Coronary artery (tissue), 2 donors: ENCODE measurements at places on chromosomes 7 and 10.

- DNase-seq, result no peak
Measured at GRCh38 chr10:96685306-96685705, 35.0 kb downstream of the PIK3AP1 start.

GRCh38 chr7:1169409-1170368, 9.7 kb upstream of the ZFAND2A start:
- peak; percentile 84 for DNase-seq

GRCh38 chr7:145729691-145730090, 386.9 kb upstream of the CNTNAP2 start:
- no peak for DNase-seq

GRCh38 chr7:100088621-100089457, at the start of gene COPS6:
Gene COPS6 (plus strand): TSS chr7:100088969. CDS start chr7:100088991, 22 bp downstream.
- DNase-seq, result peak; percentile 87

- no peak for DNase-seq
Measured at GRCh38 chr7:142749218-142749993, at the start of gene PRSS1. Gene PRSS1 (plus strand): TSS chr7:142749472. CDS start chr7:142749485, 13 bp downstream.

GRCh38 chr7:151276666-151277590, 28.4 kb upstream of the SMARCD3 start:
- DNase-seq, result no peak

DNA sequence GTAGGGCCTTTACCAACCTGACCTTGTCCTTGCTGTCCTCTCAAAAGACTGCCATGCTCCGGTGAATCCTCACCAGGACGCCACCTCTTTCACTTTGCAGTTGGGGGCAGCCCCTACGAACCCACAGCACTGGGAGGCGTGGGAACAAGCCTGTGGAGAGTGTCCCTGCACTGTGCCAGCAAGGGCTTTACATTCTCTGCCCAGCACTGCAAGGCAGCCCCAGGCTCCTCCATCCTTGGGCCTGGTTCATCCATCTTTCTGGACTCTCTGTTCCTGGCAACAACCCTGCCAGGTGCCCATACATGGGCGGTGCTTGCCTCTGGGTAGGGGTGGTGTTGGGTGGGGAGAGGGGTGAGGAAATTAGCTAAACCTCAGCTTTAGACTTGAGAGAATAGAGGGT, 1.4 kb downstream of the CHAT start:
- peak; percentile 50 for DNase-seq

DNA sequence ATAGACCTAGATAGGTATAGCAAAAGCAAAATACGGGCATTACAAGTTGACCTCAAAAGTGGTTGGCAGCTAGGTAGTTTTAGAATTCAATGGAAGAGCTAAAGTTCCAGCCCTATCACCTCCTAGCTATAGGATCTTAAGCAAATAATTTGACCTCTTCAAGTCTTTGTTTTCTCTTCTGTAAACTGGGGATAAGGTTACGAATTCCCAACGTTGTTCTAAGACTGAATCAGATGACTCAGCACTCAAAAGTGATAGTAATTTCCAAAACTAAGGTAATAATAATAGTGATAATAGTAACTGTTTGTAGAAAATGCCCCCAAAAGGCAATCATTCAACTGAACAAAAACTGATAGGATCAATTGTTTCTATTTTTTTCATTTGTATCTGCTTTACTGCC, 445.2 kb downstream of the KCNMA1 start:
- no peak for DNase-seq

DNA sequence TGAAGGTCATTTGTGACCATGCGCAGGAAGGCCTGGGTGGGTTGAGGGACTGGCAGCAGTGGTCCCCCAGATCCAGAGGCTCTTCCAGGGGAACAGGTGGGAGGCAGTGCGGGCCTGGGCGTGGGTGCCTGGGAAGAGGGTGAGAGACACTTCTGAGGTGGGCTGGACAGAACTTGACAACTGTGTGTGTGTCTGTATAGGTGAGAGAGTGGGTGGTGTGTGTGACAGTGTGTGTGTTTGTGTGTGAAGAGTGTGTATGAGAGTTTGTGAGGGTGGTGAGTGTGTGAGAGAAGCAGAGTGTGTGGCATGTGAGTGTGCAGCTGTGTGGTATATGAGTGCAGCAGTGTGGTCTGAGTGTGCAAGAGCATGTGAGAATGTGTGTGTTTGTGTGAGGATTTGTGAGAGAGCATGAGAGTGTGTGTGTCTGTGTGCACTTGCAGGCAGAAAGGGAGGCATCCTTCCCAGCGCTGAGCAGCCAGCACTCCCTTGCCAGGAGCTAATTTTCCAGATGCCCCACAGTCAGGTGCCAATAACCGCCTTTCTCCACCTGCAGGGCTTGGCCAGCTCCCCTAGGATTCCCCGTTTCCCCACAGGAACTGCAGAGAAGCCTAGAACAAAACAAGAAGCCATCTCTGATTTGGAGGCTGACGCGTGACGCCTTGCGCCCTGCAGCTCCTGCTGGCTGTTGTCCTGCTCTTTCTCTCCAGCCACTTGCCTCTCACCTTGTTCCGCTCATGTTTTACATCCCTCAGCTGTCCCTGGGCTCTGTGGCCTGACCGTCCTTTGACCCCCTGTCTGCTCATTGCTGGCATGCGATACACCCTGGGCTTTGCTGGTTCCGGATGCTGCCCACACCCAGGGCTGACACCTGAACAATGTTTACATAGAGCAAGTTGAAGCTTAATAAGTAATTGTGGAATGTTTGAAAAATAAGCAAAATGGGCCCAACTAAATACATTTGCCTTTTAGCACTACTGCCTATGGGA, 88.0 kb downstream of the TMEM178B start:
- DNase-seq, result no peak

- DNase-seq, result no peak
Measured at GRCh38 chr7:41156268-41156667, 546.6 kb downstream of the INHBA start.

DNA sequence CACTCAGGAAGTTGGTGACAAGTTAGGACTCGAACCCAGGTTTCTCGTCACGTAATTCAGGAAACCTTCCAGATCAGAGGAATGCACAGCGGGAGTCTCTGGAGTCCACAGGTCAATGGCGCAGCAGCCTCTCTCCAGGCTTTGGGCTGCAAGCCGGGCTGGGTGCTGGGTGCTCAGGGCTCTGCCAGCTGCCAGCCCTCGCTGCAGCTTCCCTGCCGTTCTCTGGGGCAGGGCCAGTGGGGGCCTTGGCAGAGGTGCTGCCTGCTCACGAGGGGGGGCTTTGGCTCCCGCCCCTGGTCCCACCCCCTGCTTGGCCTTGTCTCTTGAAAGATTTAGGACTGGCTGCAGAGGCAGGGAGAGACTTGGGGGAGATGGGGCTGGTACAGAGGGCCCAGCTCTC, at the start of gene TACR2:
TACR2 (minus strand) TSS at position 224 of the 400 bp plus-strand sequence. CDS start 595 bp downstream, outside the sequence.
- no peak for DNase-seq

- DNase-seq, result no peak
Measured at GRCh38 chr7:112293416-112293815, 86.9 kb downstream of the ZNF277 start.

DNA sequence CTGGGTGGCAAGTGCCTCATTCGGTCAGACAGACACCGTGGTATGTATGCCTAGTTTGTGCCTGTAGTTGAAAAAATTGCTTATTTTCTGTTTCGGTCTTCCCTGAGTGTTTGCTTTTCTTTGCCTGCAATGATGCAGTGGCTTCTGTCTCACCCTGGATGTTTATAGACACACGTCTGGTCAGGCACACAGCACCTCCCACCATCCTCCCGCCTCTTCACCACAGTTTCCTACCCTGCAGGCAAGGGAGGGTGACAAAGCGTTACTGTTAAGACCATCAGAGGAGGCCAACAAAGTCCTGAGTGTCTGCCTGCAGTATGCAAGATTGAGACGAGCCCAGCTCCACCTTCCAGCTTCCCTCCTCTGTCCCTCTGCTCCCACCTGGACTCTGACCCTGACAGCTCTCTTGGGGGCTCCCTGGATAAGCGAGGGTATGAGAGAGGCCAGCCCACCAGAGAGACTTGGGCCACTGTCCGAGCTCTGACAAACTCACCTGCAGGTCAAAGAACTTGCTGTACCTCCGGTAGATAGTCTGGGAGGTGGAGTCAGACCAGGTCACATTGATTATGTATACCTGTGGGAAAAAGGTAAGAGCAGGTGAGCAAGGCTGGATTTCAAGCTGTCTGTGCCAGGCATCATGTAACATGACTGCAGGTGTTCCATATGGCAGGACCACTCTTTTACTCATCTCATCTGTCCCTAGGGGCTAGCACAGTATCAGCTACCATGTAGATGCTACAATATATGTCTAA, 54.4 kb downstream of the SH3PXD2A start:
- no peak for DNase-seq

- DNase-seq, result no peak
Measured at GRCh38 chr7:92002720-92003119, 62.1 kb downstream of the AKAP9 start.

DNA sequence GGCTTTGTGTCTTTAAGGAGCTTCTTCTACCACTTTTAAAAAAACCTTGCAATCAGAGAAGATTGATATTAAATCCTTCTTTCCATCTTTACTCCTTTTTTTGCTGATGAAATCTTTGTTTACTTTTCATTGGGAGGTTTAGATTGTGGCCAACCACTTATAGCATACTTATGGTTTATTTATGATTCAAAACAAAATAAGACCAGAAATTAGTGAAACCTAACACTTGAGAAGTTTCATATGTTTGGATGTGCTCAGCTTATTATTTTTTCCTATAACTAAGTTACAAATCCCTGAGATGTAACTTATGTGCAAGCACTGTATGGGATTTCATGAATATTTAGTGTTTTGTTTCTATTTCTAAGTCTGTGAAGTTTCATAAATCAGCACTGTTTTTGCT, 13.5 kb upstream of the PRPS1L1 start:
- no peak for DNase-seq

- no peak for DNase-seq
Measured at GRCh38 chr7:21368317-21368716, 59.6 kb upstream of the SP4 start.

GRCh38 chr7:157018997-157019608, 8.6 kb upstream of the MNX1 start:
- no peak for DNase-seq

DNA sequence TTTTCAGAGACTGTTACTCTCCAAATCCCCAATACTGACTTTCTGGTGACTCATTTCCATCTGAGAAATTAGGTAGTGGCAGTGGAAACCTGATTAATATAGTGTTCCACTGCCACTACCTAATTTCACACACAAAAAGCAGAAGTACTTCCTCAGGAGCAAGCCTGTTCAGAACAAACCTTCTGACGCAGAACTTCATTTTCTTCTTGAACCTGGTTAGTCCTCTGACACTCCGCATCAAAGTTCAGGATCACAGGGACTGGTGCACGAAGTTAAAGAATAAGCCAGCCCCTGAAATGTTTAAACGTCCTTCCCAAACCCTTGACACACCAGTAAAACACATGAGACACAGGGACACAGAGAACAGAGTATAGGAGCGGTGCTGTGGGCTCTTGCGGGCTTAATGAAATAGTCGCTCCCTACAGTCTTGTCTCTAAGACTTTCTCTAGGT, 4.4 kb downstream of the WDR91 start:
- DNase-seq, result no peak

DNA sequence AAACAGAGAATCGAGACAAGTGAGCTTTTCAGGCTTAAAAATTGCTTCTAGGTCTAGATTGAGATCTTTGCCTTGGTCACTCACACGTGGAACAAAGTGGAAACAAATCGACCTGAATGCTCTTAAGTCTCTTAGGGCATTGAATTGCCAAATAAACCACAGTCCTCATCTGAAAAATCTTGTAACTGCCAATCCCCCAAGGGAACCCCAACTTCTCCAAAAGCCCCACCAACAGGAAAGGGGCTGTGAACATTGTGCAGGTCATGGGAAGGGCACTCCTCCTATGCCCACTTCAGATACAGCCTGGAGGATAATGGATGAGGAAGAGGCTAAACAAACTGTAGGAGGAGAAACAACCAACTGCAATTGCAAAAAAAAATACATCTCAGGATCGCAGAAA, 91.3 kb downstream of the DGKI start:
- DNase-seq, result no peak

DNA sequence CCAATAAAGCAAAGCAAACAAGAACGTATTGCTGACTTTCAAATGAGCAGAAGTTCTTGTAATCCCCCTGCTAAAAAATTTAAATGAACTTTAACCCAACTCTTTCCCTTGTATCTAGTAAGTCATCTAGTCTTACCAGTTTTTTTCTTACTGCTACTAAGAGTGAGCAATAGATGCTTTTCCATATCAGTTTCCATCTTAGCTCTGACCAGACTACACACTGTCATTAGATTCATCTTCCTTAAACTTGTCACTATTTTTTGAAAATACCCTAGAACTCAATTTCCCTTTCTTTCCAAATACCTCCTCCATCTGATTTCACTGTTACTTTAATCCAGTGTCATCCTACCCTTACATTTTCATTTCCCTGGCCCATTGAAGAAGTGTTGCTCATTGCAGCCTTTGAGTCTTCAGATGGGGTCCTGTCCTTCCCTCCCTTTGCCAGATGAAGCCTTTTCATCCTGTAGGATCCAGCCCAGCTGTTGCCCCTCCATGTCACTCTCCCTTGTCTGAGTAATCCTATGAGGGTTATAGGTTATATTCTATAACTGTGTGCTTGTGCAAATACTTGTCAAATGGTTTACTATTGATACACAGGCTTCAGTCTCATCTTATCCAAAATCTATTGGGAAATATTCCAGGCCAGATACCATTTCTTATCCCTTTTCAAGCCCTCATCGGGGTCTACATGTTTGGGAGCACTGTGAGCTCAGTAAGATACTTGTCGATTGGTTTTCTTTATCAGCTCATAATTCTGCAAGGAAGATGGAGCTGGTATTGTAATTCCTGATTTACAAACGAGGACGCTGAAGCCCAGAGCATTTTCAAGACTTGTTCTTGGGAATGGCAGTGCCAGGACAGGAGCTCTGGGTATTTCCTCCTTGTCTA, 51.5 kb upstream of the ITGB1 start:
- no peak for DNase-seq

- DNase-seq, result no peak
Measured at GRCh38 chr7:127652333-127653248, 597 bp downstream of the SND1 start.

DNA sequence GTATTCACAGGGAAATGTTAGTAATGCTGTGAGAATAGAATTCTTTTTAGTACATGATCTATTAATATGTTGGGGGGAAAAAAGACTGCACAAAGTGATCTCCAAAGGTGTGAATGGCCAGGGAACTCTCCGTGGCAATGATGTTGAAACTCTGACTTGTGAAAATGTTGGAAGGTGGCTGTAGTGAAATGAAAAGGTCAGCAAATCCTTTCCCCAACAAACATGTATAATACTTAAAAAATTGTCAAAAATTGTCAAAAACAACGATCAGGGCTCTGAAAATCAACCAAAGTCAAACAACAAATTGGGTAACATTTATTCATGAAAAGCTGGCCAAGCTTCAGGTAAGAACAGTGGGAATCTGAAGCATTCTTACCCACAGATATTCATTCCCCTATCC, 35.5 kb downstream of the TMEM26 start:
- DNase-seq, result no peak
